Osteoblast (primary cell): ENCODE measurements at places on chromosomes 13 and 19. TPM values are rescaled to one million over a fixed set of nuclear protein-coding genes. Genes with fewer than 3 reads are reported as not detected.

GRCh38 chr19:36060430-36060829 lies 5.7 kb downstream of the WDR62 start:
- peak; percentile 94 for DNase-seq

- peak; percentile 95 for DNase-seq
These were observed 2.5 kb downstream of the SSC5D start for GRCh38 chr19:55490478-55491432.

DNA sequence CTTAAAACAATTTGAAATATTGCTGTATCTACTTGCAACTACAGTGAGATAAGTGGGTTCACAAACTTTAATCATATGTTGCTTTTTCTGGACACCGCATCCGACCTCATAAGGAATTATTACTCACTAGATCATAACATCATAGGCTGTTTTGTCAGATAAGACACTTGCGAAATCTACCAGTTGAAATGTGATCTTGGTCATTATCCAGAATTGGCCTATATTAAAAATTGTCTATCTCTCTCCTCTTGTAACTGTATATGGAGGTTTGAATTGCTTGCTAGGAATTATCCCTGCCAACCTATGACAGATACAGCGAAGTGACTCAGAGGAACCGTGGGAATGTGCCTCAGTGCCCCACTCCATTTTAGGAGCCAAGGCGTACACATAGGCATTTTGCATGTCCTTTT lies 117.0 kb upstream of the POSTN start:
- DNase-seq: peak; percentile 50

- peak; percentile 76 for DNase-seq
These were observed 3.6 kb upstream of the A1BG start for GRCh38 chr19:58356766-58357480.

- DNase-seq: peak; percentile 54
These were observed 69.9 kb upstream of the KCTD15 start for GRCh38 chr19:33726756-33727155.

DNA sequence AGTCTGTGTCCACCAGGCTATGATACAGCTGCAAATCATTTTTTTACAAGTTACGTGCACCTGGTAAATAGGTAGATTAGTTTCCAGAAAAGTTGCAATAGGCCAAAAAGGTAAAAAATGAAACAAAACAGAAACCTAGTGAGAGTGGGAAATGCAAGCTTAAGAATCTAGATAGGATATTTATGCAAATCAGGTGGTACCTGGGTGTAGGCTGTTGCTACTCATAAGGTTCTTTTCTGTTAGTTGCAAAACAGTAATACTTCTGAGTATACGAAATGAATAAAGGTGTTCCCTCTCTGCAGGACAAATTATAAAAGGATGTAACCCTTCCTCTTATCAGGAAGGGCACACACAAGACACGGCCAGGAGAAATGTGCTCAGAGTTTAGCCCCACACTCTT lies 97.9 kb downstream of the UGGT2 start:
- DNase-seq: no peak

DNA sequence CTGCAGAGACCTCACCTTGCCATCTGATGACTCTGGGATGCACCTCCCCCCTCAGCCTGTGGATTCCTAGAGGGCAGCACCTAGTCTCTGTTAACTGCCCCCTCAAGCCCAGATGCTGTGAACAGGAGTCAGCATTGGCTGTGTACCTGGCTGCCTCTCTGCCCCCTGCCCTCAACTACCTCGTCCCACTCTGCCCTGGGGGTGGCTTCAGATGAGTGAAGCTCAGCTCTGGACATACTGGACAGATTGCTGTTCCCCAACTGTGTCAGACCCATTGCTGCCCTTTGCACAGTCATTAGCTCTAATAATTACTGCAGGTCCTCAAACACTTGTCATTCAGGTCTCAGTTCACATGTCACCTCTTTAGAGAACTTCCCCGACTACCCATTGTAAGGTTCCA lies 182.1 kb upstream of the TSHZ3 start:
- no peak for DNase-seq

DNA sequence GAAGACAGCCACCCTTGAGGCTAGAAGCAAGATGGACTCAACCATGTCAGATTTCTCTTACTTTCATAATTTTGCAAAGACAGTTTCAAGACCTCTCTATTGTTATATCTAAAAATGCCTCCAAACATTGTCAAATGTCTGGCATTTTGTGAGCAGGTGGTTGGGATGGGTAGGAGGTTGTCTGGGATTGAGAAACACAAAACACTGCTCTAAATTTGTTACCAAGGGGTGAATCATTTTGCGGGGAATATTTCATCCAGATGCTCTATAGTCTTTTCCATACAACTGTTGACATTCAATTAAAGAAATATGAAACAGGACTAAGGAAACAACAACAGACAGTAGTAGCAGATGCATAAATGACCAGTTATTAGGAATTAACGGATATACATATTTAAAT lies 208.2 kb downstream of the ITGBL1 start:
- no peak for DNase-seq

GRCh38 chr13:25927363-25927762 lies 124.5 kb downstream of the SHISA2 start:
- DNase-seq: no peak

- DNase-seq: peak; percentile 76
These were observed 67.0 kb upstream of the SERP2 start for GRCh38 chr13:44306371-44307192.

- peak; percentile 81 for DNase-seq
These were observed 1.1 kb downstream of the ZNF850 start for GRCh38 chr19:36771261-36772231.

GRCh38 chr13:21676611-21677021 lies 5.7 kb downstream of the FGF9 start:
- peak; percentile 78 for DNase-seq

DNA sequence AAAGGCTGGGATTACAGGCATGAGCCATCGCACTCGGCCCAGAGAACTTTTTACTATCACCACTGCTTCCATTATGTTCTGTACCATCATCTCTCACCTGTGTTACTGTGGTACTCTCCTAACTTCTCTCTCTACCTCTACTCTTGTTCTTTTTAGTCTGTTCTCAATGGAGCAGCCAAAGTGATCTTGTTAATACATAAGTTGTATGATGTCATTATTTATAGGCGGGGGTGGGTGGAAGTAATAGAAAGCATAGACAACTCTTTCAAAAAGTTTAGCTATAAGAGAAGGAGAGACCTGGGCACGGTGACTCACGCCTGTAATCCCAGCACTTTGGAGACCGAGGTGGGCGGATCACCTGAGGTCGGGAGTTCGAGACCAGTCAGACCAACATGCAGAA lies 3.0 kb downstream of the ZNF570 start:
- no peak for DNase-seq

DNA sequence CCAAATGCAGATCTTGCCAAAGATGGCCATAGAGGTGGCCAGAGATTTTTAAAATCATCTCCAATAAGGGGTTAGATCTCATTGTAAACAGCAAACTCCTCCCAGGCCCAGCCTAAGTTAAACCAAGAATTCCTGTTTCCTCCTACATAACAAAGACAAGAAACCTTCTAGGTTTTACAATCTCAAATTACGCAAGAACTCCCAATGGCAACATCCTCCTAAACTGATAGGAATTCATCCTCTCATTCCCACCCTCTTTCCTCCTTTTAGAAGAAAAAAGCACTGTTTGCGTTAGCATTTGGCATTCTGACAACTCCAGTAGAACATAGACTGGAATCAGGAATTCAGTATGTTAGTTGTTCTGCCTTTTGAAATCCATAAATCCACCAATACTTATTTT lies 14.6 kb downstream of the PROSER1 start:
- no peak for DNase-seq

GRCh38 chr13:59653916-59654315 lies 509.8 kb downstream of the DIAPH3 start:
- no peak for DNase-seq

GRCh38 chr19:13880059-13881043 lies 3.4 kb downstream of the NANOS3 start:
- DNase-seq: peak; percentile 100

DNA sequence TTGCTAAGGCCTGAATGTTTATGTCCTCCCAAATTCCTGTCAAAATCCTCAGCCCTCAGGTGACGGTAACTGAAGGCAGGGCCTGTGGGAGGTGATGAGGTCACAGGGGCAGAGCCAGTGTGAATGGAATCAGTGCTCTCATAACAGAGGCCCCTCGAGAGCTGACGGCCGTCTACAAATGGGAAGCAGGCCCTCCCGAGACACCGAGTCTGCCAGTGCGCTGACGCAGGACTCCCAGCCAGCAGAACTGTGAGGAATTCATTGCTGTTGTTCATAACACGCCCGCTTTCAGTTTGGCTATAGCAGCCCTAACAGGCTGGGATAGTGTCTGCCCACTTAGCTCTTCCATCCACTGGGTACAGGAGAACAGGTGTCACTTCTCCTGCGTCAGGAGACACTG lies 41.2 kb downstream of the CARS2 start:
- DNase-seq: no peak

GRCh38 chr13:44676534-44676933 lies 100.4 kb upstream of the TSC22D1 start:
- DNase-seq: no peak

DNA sequence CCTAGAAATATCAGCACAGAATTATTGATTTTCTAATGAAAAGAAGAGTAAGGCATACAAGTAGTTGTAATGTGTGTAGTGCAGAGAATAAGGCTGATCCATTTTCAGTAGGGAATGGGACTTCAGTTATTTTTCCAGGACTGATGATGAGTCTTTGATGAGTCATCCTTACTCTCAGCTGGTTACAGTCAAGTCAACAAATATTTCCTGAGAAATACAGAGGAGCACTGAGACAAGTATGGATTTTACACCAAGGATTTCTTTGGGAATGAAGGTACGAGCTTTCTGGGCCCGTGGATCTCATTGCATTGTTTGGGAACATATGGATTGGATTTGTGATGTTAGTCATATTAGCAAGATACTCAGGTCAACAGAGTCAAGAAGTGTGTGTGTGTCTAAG lies 502.7 kb downstream of the FGF9 start:
- DNase-seq: no peak

DNA sequence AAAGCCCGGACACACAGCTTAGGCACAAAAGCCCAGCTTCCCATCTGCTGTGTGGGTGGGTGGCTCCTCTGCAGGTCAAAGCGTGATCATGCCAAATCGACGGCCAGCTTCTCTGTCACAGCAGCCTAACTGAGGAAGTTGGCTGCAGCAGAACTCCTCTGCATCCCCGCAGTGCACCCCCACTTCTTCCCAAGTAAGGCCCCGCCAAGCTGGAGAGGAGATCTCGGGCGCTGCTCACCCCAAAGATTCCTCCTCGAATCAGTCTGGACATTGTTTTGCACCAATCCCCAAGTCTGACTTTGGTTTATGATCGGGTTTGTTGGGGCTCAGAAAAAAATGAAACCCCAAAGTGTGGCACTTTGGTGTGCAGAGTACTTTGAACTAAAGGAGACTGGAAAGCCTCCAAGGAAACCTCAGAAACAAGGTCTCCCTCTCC lies 19.7 kb upstream of the CPB2 start:
- DNase-seq: no peak

DNA sequence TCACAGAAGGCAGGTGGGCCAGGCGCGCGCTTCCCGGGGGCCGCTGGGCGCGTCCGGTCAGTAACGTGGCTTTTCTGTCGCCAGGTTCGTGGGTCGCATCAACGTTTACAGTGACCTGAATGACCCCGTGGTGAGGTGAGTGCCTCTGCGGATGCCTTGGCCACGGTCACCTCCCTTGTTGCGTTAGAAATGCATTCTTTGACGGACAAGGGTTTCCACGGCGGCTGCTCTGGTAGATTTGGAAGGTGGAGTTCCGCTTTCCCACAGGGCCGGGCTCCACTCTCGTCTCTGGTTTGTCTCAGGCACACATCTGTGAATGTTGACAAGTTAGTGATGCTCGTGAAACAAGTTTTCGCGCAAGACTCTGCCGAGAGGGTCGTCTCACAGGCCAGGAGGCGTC lies 130.0 kb downstream of the ATP11A start:
- DNase-seq: peak; percentile 45

GRCh38 chr13:103945836-103946235 lies 879.6 kb upstream of the SLC10A2 start:
- no peak for DNase-seq

DNA sequence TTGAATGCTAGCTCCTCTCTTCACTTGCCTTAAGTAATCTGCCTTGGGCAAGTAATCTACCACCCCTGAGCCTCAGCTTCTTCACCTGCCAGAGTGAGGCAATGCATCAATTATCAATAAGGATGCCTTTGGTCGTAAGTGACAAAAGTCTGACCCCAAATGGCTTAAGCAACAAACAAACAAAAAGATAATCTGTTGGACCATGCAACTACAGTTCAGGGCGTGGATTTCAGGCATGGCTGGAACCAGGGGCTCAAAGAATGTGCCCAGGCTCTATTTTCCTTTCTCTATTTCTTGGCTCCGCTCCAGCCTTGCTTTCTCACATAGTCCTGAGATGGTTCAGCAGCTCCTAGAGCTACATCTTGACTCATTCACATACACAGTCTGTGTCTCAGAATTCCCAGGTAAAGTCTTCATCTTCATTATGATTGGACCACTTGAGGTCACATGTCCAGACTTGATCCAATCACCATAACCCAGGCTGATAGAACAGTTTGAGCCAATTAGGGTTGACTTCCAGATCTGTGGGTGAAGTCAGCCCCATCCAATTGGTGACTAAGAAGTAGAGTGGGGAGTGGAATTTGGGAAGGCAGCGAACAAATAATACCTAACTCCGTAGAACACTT lies 29.6 kb downstream of the ACSBG2 start:
- DNase-seq: no peak

- peak; percentile 95 for DNase-seq
These were observed 19.3 kb downstream of the GADD45B start for GRCh38 chr19:2495130-2495641.

GRCh38 chr19:23436944-23437343 lies 41.7 kb upstream of the ZNF91 start:
- DNase-seq: no peak

- no peak for DNase-seq
These were observed 142.3 kb downstream of the KLF12 start for GRCh38 chr13:73991884-73992283.

GRCh38 chr19:53576941-53577653 lies 39.2 kb downstream of the ZNF331 start:
- no peak for DNase-seq

GRCh38 chr13:81116461-81117282 lies 775.7 kb upstream of the SPRY2 start:
- no peak for DNase-seq

DNA sequence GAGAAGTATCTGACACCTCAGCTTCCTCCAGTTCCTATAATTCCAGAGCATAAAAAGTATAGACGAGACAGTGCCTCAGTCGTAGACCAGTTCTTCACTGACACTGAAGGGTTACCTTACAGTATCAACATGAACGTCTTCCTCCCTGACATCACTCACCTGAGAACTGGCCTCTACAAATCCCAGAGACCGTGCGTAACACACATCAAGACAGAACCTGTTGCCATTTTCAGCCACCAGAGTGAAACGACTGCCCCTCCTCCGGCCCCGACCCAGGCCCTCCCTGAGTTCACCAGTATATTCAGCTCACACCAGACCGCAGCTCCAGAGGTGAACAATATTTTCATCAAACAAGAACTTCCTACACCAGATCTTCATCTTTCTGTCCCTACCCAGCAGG lies 3.1 kb downstream of the KLF5 start:
- DNase-seq: peak; percentile 61

Gene NLRP5
- total RNA-seq: not detected in 2 replicates

Gene SPACA4
- total RNA-seq: not detected in 2 replicates

Gene ZNF470
- total RNA-seq: 4.7 TPM in 2 replicates

Gene ATP11A
- 7.6 and 7.7 TPM in 2 replicates for total RNA-seq

Gene DAPK3
- total RNA-seq: 122 and 131 TPM in 2 replicates

Gene CBARP
- total RNA-seq: 1.8 and 2.9 TPM in 2 replicates

Gene FUT3
- total RNA-seq: not detected in 2 replicates

Gene PNMA8A
- 2.1 and 2.2 TPM in 2 replicates for total RNA-seq

Gene SOX1
- not detected in 2 replicates for total RNA-seq

Gene C19orf38
- total RNA-seq: under 0.01 and 0.29 TPM in 2 replicates

Gene TMEM145
- not detected in 2 replicates for total RNA-seq

Gene C19orf73
- 0.36 TPM in 1 of 2 replicates, not detected in the other for total RNA-seq

Gene SIGLEC12
- under 0.01 TPM in 1 of 2 replicates, not detected in the other for total RNA-seq

Gene NLRP12
- under 0.01 TPM in 1 of 2 replicates, not detected in the other for total RNA-seq
